ENCODE measurements at places on chromosomes 11 and 22.

DNA sequence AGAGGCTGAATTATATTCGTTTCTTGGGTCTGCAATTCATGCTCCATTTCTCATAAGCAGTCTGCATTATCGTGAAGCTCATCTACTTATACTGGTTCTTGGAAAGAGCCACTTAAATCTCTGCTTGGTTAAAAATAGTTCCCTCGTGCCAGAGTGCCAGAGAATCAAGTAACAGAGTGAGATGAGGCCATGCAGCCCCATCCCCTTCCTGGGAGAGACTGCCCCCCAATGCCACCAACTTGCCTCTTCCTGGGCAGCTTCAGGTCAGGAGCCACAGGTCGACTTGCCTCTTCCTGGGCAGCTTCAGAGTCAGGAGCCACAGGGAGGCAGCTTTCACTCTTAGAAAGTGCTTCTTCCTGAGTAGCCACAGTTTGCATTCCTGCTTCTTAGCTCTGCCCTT, 223.9 kb upstream of the ZBED5 start:
- DNase-seq = no peak

- no peak for DNase-seq
Measured at GRCh38 chr11:64146036-64146955, 19.6 kb downstream of the MACROD1 start.

GRCh38 chr11:70643642-70644041, 245.3 kb downstream of the CTTN start:
- no peak for DNase-seq

GRCh38 chr11:66676282-66676919, 1.3 kb downstream of the RBM4B start:
- no peak for DNase-seq

DNA sequence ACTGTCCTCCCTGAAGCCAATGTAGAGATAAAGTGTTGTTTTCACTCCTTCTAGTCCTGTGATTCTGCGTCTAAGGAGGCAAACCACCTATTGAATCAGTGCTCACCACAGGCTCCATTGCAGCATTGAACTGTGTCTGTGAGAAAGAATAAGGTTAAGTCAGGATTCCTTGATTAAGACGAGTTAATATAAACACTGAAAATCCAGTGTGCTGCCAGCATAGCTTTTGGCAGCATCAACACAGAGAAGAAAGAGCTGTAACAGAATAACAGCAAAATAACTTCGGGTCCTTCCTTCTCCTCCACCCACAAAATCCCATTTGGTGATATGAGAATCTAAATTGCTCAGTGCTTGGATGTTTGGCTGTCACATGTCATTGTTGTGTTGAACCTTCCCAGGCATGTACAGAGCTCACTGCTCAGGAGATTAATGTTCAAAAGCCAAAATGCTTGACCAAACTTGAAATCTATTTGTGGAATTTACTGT, 185.2 kb upstream of the DDI1 start:
- no peak for DNase-seq

DNA sequence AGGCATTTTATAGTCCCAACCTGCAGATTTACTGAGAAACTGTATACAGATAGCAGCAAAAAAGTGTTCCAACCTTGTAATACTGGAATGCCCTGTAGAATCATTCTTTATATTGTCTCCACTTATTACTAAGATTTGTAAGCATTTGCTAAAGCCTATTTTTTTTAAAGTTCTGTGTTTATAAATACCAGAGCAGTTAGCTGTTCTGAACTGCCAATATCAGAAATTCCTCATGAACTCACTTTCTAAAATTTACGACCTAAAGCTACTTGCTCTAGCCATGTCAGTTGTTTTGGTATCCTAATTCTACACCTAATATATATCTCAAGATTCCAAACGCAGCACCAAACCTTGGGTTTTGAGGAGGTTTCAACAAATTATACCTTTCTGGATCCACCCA, 103.2 kb downstream of the C11orf65 start:
- no peak for DNase-seq

GRCh38 chr11:115208808-115209259, 295.4 kb downstream of the CADM1 start:
- no peak for DNase-seq

GRCh38 chr11:9568854-9569587, 4.4 kb upstream of the WEE1 start:
- peak; percentile 82 for DNase-seq

DNA sequence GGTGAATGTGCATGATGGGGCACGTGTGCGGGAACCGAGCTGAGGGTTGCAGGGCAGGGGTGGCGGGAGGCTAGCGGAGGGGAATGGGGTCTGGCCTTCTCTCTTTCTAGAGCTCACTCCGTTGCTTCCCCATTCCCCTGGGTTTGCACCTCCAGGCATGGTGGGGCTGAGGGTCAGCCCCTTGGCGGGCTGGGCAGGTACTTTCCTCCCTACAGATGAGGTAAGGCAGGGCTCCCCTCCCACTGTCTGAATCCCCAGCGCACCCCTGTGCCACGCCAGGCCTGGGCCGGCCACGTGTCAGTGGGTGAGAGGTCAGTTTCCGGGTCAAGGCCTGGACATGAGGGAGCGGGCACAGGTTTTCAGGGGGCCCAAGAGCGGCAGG, 8.9 kb downstream of the SUSD2 start:
- DNase-seq = no peak

DNA sequence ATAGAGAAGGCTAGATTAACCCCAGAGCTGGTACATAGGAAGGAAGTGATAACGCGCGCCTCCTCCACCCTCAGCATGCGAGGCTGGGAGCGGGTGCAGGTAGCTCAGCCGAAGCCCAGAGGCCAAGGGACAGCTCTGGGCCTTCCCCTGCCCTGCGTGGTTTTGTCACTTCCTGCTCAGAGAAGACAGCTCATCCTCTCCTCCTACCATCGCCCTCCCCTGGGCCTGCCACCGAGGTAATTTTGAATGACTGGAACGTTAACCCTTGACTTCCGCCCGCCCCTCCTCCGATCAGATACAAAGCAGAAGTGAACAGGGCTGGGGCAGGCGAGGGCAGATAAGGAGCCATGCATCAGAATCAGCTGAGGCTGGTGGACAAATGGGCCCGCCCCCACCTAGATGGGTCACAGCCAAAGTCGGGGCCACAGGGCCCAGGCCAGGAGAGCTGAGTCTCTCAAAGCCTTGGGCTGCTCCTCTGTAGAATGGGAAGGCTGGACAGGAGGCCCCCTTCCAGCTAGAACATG, 1.6 kb downstream of the RAC2 start:
- no peak for DNase-seq

GRCh38 chr11:15638386-15638787, 523.7 kb downstream of the INSC start:
- no peak for DNase-seq

DNA sequence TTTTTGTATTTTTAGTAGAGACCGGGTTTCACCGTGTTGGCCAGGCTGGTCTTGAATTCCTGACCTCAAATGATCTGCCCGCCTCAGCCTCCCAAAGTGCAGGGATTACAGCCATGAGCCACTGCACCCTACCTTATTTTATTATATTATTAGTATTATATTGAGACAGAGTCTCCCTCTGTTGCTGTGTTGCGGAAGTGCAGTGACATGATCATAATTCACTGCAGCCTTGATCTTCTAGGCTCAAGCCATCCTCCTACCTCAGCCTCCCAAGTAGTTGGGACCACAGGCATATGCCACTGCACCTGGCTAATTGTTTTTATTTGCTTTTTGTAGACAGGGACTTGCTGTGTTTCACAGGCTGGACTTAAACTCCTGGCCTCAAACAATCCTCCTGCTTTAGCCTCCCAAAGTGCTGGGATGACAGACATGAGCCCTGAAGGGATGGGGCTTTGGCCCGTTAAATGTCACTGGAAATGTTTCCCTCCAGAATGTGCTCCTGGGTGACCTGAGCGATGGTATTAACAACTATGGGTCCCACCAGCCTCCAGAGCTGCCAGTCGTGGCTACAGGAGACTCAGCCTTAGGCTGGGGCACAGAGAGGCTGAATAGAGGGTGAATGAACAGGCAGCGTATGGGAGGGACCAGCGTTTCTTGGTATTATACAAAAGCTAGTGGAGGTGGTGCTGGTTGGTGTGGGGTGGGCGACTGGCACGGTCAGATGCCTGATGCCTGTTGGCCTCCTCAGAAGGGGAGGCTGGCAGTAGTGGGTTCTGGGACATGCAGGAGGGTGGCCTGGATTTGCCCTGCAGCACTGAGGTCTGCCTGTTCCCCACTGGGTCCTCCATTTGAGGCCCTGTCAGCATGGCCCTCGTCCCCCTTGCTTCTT, 7.3 kb downstream of the TANGO2 start:
- DNase-seq = no peak

DNA sequence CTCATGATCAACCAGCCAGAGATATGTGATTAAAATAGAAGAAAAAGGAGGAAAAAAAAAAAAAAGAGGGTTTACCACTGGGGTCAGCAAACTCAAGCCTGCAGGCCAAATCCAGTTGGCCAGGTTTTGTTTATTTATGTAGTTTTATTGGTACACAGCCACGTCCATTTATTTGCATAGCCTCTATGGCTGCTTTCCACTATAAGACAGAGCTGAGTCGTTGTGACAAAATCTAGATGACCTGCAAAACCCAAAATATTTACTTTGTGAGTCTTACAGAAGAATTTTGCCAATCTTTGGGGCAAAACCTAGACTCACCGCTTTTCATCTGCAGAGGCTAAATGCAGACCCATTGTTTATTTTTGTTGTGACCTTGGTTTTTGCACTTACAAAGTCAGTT, 87.1 kb downstream of the TENM4 start:
- DNase-seq = no peak

- DNase-seq = no peak
Measured at GRCh38 chr22:29469755-29470154, 10.3 kb upstream of the NEFH start.

DNA sequence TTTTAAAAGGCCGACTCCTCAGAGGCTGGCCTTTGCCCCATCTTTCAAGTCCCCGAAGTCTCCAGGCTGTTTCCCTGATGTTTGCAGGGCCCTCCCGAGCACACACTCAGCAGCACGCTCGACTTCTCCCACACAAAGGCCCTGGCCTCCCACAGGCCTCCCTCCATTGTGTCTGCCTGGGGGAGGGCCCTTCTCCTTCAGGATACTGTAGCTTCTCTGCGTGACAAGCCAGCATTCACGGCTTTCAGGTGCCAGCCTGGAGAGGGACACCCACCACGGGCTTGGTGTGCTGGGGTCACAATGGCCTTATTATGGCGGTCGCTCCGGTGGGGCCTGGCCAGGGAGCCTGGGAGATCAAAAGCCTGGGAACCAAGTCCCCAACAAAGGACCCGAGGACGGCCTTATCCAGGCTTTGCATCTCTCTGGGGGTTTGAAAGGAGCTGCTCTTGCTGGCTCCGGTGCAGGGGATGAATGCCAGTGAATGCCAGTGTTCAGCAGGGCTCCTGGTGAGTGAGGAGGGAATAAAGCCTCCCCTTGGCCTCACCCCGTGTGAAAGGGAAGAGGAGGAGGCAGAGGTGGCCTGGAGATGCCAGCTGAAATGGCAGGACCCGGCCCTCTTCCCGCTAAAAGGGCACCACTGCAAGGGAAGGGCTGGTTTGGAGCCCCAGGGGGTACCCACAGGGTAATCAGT, 55.0 kb downstream of the TRAF6 start:
- peak; percentile 44 for DNase-seq

- DNase-seq = no peak
Measured at GRCh38 chr11:127576210-127576609, 575.6 kb upstream of the KIRREL3 start.

DNA sequence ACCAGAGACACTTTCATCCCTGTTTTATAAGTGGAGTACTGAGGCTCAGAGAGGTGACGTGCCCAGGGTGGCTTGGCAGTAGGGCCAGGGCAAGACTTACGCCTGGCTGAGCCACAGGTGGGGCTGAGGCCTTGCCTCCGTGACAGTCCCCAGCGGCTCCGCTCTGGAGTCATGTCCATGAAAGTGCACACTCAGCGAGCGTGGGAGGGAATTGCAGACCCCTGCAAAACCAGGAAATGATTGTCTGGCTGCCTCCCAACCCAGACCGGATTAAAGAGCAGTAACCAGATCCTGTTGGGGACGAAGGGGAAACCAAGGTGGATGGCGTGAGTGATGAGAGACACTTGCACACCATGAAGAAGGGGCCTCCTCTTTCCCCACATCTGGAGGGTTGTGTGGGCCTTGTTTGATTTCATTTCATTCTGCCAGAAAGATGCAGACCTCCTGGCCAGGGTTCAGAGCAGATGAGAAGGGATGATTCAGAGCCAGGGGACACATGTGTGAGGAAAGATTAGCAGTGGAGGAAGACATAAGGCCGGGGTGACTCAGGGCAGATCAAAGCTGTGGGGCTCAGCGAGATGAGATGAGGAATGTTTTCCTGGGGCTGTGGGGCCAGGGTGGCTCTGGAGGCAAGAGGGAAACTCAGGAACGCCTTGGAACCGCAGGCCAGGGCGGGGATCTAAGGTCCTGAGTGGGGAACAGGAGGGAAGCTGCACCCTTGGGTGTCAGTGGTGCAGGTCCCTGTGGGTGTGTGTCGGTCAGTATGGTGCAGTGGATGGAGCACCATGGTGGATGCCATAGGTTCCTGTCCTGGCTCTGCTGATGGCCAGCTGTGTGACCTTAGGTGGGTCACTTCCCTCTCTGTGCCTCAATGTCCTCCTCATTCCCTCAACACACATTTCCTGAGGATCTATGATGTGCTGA, 29.9 kb upstream of the LRRC32 start:
- no peak for DNase-seq

GRCh38 chr11:19595499-19595839, 117.2 kb upstream of the NAV2 start:
- no peak for DNase-seq

DNA sequence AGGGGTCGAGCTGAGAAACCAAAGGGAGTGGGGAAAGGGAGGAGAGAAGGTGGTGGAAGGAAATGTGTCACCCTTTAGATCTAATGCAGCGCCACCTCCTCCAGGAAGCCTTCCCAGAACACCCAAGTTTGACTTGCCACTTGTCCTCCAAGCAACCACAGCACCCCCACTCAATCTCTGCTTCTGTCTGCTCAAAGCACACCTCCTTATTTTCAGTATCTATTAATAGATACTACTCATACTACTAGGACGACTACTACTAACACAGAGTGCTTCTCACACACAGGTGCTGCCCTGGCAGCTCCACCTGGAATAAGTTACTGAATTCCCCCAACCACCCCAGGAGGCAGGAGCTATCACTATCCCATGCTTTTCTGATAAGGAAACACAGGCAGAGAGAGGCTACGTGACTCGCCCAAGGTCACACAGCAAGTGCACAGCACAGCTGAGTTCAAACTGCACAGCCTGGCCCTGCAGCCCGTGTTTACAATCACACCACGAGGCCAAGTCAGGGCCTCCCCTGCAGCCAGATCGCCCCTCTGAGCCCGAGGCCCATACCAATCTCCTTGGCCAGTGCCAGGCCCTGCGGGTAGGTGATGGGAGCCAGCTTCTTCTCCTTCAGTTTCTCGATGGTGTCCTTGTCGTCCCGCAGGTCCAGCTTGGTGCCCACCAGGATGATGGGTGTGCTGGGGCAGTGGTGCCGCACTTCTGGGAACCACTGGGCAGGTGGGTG, 13.2 kb downstream of the RAC2 start:
- no peak for DNase-seq

DNA sequence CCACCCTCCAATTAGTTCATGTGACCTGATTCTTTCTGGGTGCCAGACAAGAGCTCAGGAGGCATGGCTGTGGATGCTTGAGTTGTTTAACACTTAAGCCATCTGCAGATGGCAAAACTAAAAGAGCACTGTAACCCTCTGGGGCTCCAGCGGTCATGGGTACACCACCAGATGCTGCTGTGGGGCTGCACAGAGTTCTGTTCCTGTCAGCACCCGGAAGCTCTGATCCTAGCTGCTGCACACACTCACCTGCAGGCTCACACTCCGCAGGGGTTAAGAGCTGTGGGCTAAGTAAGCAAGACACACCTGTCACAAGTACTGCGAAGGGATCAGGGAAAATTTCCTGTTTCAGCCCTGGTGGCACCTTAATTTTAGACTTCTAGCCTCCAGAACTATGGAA, 307.8 kb downstream of the C11orf87 start:
- peak; percentile 23 for DNase-seq

- no peak for DNase-seq
Measured at GRCh38 chr11:62132191-62132590, 8.4 kb downstream of the INCENP start.
